ENCODE measurements at places on chromosomes 12 and 14.

DNA sequence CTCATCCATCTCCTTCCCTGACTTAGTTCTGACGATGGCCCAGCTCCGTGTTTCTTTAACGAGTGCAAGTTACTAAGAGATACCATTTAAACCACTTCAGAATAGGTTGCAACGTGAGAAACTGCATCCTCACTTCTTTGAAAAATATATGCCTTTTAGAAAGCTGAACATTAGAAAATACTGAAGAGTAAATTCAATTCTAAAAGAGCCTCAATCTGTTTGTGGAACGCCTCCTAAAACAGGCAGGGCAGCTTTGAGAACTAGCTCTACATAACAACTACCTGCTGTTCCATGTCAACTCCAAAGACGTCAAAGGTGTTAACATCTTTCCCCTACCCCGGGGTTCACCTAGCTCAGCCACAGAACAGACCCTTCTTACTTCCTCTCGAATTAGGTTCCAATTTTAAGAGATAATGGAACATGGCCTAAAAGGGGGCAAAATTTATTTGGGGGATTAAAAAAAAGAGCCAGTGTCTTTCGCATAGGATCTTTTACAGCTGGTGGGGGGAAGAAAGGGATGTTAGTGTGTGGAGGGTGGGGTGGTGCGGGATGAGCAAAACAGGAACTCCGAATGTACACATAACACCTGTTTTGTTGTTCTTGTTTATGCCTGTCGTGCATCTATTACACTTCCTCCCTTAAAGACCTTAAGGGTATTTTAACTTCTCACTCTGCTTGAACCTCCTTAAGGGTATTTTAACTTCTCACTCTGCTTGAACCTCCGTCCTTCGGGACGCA lies 3.3 kb downstream of the BHLHE41 start:
- DNase-seq: no peak

DNA sequence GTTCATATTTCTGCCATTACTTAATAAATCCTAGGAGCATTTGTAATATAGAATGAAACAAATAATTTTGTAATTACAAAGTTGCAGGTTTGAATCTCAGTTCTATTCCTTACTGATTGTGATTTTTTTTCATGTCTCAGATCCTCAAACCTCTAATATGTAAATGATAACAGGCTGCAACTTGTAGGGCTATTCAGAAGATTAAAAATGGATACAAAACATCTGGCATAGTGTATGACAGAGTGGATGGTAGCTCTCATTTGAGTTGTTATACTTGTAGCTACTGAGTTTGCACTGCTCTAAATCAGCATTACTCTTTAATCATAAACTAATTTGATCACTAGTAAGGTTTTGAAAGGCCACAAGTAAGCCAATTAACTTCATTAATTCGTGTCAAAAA lies 406.3 kb upstream of the MGAT4C start:
- DNase-seq: no peak

GRCh38 chr14:37669242-37669641 lies 73.8 kb downstream of the TTC6 start:
- DNase-seq: no peak

DNA sequence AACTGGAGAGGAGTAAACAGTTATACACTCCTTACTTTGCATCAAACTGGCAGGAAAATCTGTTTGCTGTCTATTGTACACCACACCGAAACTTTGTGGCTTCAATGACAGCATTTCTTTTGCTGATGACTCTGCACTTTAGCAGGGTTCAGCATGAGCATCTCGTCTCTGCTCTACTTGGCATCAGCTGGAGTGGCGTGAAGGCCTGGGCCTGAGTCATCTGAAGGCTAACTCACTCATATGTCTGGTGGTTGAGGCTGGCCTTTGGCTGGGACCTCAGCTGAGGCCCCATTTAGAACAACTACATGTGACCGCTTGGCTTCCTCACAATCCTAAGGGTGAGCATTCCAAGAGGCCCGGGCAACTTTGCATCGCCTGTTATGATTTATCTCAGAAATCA lies 28.7 kb upstream of the REP15 start:
- no peak for DNase-seq

Data from femur (tissue), 1 donor.